ENCODE measurements at places on chromosomes 2 and 18. TPM values are rescaled to one million over a fixed set of nuclear protein-coding genes. Genes with fewer than 3 reads are reported as not detected.

The PTPRN gene
- not detected for total RNA-seq

The HOXD12 gene
- not detected for total RNA-seq

The BIN1 gene
- total RNA-seq = 49.6 TPM

The CENPA gene
- 5.2 TPM for total RNA-seq

The FIGN gene
- total RNA-seq = 0.98 TPM

The DOK1 gene
- 14.7 TPM for total RNA-seq

The AMER3 gene
- not detected for total RNA-seq

The SP140 gene
- not detected for total RNA-seq

The GDF7 gene
- 11.8 TPM for total RNA-seq

The SPP2 gene
- not detected for total RNA-seq

The CYRIA gene
- total RNA-seq = 31.4 TPM

The CNTNAP5 gene
- not detected for total RNA-seq

The IL1RN gene
- not detected for total RNA-seq

The CDH20 gene
- not detected for total RNA-seq

The TEX44 gene
- not detected for total RNA-seq

The RFTN2 gene
- total RNA-seq = 5.9 TPM

The SAG gene
- not detected for total RNA-seq

The CTLA4 gene
- total RNA-seq = not detected

The FHL2 gene
- 135 TPM for total RNA-seq

The IGFBP2 gene
- 17.3 TPM for total RNA-seq

The SH3BP4 gene
- total RNA-seq = 88.2 TPM

The SLC14A1 gene
- total RNA-seq = not detected

The PARD3B gene
- 18.1 TPM for total RNA-seq

The CPO gene
- total RNA-seq = 0.19 TPM

The TANC1 gene
- total RNA-seq = 98.1 TPM

The RESP18 gene
- total RNA-seq = not detected

The ASXL3 gene
- total RNA-seq = 0.57 TPM

The CYS1 gene
- total RNA-seq = 0.33 TPM

The APCDD1 gene
- not detected for total RNA-seq

The SERPINB11 gene
- total RNA-seq = not detected

The RBMS1 gene
- total RNA-seq = 98.6 TPM

The ONECUT2 gene
- total RNA-seq = under 0.01 TPM

The AP1S3 gene
- 2.9 TPM for total RNA-seq

The SESTD1 gene
- 36.3 TPM for total RNA-seq

The KCNJ3 gene
- not detected for total RNA-seq

The ETAA1 gene
- total RNA-seq = 22.4 TPM

The SP5 gene
- under 0.01 TPM for total RNA-seq

The ITGB6 gene
- total RNA-seq = under 0.01 TPM

The CXCR1 gene
- not detected for total RNA-seq

The OTOS gene
- total RNA-seq = not detected

The CIB4 gene
- total RNA-seq = not detected

The ZNF892 gene
- total RNA-seq = 6.5 TPM

The SERPINB2 gene
- 0.65 TPM for total RNA-seq

The KANSL1L gene
- 16.7 TPM for total RNA-seq

The CCBE1 gene
- 3.3 TPM for total RNA-seq

The TEKT4 gene
- not detected for total RNA-seq

The FBLN7 gene
- total RNA-seq = 4.6 TPM

The REG3A gene
- not detected for total RNA-seq

The UBXN4 gene
- total RNA-seq = 68.3 TPM

The IDH1 gene
- 54.9 TPM for total RNA-seq

The STPG4 gene
- 0.29 TPM for total RNA-seq

The NYAP2 gene
- total RNA-seq = not detected

The C2orf74 gene
- 1.3 TPM for total RNA-seq

The GPR39 gene
- total RNA-seq = 0.10 TPM

The STK17B gene
- total RNA-seq = 12.4 TPM

The PRKAG3 gene
- total RNA-seq = not detected

Measured in vein endothelial cell (primary cell).